T follicular helper cell (primary cell): ENCODE measurements at places on chromosomes 1 and 21.

DNA sequence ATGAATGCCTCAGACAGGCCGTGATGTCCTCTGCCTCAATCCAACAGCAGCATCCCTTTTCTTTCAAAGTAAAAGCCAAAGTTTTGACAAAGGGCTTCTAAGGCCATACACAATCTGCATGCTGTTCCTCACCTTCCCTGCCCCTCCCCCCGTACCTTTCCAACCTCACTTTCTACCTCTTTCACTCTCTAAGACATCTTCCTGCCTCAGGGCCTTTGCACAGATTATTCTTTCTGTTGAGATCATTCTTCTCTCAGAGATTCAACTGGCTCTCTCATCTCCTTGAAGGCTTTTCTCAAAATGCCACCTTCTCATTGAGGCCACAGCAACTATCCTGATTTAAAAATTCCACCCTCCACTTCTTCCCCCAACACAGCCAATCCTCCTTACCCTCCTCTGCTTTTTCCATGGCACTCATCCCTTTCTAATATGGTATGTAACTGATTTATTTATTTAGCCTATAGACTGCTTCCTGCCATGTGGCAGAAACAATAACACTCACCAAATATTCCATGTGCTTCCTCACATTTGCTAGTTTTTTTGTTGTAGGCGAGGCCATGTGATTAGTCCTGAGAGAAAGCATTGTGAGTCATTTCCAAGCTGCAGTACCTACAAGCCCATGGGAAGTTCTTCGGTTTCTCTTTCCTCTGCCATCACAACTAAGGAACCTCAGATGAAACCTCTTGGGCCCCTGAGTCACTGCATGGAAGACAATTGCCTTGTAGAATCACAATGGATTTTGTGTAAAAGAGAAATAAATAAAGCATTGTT, 58.7 kb upstream of the GADD45A start:
- no peak for DNase-seq

- no peak for DNase-seq
Observed at GRCh38 chr1:116997066-116997465, 4.5 kb upstream of the CD101 start.

DNA sequence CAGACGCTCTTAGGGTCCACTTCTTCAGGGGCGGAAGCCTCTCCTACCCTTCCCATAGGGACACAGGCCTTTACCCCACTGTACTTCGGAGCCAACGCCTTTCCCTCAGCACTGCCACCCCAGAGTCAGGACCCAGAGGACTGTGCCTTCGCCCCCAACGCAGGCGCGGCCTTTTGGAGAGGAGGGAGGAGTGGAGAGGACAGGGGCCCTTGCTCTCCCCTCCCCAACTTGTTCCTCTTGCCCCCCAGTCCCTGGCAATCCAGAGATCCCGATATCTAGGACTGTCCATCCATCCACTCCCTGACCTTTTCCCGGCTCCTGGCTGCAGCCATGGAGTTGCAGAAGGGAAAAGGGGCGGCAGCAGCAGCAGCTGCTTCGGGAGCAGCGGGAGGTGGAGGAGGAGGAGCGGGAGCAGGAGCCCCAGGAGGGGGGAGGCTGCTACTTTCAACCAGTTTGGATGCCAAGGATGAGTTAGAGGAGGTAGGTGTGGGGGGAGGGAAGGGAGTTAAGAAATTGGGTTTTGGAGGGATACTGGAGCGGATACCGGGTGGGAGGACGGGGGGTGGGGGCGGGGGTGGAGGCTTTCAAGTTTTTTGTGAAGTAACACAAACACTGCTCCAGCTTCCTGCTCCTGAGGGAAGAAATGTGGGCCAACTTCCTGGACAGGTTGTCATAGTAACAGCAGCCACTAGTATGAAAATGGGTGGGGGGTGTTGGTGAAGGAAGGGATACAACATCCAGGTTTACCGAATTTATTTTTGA, 636 bp downstream of the INTS3 start:
- DNase-seq, result no peak

DNA sequence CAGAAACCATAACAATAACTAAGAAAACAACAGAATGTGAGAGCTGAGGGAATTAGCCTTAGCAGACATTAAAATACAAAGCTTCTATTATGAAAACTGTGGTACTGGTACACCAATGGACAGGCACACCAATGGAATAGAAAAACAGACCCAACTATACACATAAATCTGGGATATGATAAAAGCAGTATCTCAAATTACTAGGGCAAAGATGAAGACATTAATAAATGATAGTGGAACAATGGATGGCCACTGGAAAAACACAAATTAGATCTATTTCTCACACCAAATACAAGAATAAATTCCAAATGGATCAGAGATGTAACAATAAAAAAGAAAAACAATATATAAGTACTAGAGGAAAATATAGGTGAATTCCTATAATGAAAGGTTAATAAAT, 65.4 kb upstream of the SLFNL1 start:
- DNase-seq, result no peak

GRCh38 chr21:38303300-38303699, 46.5 kb downstream of the KCNJ15 start:
- no peak for DNase-seq

DNA sequence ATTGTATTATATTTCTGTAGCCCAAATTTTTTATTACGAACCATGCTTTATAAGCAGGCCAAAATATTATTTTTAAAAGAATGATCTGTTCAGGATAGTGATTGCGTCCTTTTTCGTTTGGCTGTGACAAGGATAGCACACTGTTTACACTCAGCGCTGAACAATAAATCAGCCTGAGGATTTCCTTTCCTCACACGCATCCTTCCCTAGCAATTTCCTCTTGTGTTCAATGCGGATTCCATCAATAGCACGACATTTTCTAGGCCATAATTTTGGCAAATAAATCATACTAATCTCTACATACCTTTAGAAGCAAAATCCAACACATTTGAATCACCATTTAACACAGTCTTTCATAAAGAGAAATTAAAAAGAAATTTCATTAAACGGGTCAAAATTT, 1.6 kb upstream of the VAV3 start:
- DNase-seq, result no peak

GRCh38 chr1:186811892-186812291, 16.9 kb upstream of the PLA2G4A start:
- no peak for DNase-seq

DNA sequence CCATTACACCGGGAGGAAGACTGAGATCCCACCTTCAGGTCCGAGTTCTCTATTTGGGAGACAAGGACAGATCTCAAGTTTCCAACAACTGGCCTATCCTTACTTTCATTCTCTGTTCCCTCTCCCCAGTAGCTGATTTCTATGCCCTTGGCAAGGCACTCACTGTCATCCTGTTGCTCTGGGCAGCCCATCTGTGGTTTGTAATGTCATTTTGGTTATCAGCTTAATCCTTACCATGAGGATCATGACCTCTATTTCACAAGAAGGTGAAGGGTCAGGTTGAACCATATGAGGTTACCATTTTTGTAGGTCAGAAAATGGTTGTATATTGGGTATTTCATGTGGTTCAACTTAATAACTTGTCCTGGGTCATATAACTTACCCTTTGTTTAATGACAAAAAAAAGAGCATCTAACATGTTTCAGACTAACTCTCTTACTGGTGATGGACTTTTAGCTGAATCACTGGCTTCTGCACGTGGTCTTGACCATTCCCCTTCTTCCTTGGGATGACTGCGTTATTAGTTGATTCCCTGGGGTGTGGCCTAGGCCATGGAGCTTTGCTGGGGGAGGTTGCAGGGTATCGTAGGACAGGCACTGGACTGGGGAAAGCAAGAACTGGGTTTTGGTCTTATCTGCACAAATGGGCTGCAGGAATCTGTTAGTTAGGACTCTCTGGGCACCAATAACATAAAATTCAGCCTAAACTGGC, 120.2 kb downstream of the ACTL8 start:
- DNase-seq, result no peak

DNA sequence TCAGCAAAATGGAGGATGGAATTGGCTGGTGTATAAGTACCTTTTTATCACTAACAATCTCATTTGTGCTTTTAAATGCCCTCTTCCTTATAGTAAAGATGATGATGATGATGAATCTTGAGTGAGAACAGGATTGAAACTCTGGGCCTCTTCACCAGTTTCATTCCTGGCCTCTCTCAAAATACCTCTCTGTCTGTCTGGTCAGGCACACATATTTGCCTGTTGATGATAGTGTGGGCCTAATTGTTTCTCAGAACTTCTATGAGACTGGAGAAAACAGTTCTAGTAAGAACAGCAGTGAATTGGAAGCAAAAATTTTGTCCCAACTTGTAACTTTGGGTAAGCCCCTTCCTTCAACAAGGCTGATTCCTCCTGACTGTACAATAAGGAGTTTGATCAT, 94.4 kb upstream of the RGS4 start:
- DNase-seq, result no peak

DNA sequence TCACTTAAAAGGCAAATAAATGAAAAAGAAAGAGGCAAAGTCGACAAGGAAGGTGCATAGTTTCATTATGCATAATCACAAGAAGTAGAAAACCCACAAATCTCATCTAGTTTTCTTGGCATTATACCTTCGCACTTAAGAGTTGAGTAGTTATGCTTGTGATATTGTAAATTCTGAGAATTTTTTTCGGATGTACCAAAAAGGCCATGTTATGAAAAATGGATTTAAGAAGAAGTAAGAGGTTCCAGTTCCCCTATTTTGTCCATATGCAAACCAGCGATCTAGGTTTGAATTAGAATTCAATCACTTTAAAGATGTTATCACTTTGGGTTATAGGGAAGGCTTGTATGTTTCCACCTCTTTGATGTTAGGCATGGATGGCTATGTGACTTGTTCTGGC, 7.9 kb upstream of the ERICH3 start:
- DNase-seq, result no peak

DNA sequence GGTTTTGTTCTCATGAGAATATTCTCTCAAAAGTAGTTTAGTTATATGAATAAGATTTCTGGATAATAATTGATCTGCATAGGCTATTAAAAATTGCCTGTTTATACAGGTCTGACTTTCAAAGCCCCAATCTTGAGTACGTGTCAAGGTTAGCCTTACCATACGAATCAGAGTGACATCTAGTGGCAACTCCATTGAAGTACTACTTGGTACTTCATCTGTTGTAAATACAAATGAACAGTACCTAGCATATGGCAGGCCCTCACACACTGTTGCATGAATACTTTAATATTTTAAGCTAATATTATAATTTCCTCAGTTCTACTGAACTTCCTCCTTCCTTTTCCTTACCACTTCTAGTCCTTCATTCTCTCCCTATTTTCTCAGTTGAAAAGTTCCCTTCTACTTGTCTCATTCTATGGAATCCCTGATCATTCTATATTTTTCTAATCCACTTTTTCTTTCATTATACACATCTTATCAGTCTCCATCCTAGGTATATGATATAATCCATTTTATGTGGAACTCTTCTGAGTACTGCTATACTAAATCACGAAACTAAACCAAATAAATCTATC, 101.2 kb downstream of the AKT3 start:
- no peak for DNase-seq

- no peak for DNase-seq
Observed at GRCh38 chr21:46355161-46356004, 31.4 kb downstream of the PCNT start.

DNA sequence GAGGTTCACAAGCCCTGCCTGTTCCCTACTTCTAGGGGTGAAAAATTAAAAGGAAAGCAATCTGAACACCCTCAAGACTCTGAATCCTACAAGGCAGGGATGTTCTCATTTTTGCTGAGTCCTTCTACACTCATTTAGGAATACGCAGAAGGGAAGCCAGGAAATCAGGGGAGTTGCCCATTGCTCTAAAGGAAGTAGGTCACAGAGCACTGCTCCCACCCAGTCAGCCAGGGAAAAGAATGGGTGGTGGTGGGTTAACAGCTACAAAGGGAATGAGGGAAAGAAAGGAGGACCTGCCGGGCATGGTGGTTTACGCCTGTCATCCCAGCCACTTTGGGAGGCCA, 2.4 kb upstream of the CTTNBP2NL start:
- DNase-seq, result no peak

GRCh38 chr1:15413563-15414444, 4.1 kb downstream of the EFHD2 start:
- DNase-seq, result no peak

DNA sequence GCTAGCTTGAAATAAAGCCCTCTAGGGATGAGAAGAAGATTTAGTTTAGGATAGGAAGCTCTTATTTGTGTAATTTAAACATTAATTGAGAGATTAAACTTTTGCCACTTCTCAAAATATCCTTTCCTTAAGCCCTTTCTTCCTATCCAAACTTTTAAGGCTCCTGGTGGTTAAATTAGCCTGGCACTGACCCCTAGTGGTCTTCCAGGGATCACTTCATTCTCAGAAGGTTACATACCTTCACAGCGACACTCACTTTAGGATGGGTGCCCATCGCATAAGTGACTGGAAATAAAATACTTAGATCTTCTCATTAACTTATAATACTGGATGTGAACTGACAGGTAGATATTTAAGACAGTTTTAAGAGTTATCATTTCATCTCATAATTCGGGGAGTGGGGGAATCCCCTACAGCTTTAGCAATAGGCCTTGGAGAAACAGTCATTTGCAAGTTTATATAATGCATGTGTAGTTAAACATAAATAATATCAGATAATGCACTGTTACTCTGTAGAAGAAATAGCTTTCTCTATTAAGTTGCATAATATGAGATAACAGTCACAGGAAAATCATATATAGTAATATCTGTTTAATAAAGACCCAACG, 7.4 kb downstream of the LHX9 start:
- no peak for DNase-seq

- no peak for DNase-seq
Observed at GRCh38 chr1:66599899-66600737, 66.2 kb downstream of the SGIP1 start.

- no peak for DNase-seq
Observed at GRCh38 chr21:14736162-14736561, 190.0 kb upstream of the SAMSN1 start.

DNA sequence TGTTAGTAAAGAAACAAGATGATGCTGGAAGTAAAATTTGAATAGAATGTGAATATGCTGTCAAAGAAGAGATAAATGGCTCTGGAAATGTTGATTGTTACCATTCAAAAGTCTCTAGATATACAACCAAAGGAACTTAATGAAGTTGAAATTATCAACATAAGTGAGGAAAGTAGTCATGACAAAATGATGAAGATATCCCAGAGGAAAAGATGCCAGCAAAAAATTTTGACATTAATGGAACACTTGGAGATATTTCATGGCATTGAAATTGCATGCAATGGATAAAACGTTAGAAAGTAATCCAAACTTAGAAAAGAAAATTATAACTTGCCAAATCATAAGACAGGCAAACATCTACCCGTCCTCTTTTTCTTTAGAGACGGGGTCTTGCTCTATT, 154.5 kb upstream of the OLFM3 start:
- DNase-seq, result no peak

DNA sequence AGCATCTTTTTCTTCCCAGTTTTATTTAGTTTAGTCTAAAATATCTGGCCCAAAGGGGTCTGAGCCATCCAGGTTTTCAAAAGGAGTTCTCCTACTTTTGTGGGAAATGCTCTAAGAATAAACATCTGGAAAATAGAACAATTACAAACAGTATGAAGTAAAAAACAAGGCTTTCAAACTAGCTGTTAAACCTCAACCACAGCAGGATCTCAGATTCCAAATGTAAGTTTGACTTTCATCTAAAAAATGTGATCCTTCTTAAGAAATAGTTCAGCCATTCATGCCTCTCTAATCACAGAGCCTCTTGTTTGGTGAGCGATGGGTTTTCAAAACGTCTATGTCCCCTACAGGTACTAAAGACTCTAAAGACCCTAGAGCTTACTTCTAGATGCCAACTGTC, 413.5 kb downstream of the DUSP10 start:
- no peak for DNase-seq
